ENCODE measurements at places on chromosomes 12 and 14.

- DNase-seq, result no peak
Observed at GRCh38 chr14:94174604-94175010, 485 bp downstream of the PPP4R4 start.

- DNase-seq, result no peak
Observed at GRCh38 chr14:95699412-95699811, 13.2 kb downstream of the TCL1B start.

DNA sequence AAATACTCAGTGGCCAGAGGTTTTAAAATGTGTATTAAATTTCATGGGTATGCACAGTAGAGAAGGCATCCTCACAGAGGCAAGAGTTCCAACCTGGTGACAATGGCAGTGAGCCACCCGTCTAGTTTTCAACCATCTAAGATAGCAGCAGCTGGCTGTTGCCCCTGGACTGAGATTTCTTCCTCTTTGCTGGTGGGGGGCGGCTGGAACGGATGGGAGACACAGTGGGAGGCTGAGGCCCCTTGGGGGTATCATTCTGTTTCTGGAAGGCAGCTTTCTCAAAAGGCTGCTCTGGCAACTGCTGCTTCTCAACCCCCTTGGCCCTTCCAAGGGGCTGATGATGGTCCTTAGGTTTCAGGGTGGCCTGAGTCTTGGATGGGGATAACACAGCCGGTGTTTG, 1.0 kb upstream of the IFFO1 start:
- no peak for DNase-seq

GRCh38 chr12:9868311-9868801, 798 bp downstream of the CLEC2B start:
- DNase-seq, result peak; percentile 40

GRCh38 chr14:105090493-105091053, 25.3 kb upstream of the GPR132 start:
- DNase-seq, result peak; percentile 85

DNA sequence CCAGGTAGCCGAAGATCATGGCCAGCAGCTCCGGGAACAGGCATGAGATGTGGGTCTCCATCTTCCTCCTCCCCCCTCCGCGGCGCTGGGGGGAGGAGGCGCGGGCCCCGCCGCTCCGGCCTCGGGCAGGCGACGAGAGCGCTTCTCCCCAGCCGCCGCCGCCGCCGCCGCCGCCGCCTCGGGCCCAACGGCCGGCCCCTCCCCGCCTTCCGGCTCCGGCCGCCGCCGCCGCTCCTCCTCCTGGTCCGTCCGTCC, 448 bp downstream of the FBXL14 start:
- DNase-seq, result no peak

- DNase-seq, result no peak
Observed at GRCh38 chr12:9391815-9392214, 183.6 kb upstream of the PZP start.

GRCh38 chr14:88199882-88200281, 123.2 kb downstream of the KCNK10 start:
- no peak for DNase-seq

GRCh38 chr14:100568998-100569733, 18.1 kb downstream of the BEGAIN start:
- no peak for DNase-seq

DNA sequence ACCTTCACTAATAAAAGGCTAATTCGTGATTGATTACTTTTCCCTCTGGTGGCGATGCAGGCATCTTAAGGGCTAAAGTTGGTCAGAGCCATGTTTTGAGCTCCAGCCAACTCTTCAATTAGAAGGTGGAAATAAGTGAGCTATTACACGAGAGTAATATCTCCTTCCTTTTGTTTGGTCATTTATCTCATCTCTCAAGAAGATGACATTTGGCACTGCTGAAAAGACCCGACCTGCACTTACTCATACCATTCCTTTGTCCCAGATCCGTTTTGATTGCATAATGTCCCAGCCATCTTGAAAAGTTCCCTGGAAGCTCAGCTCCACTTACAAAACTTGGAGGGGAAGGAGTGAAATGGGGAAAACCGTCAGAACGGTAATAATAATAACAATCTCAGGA, 316.2 kb downstream of the VRK1 start:
- no peak for DNase-seq

GRCh38 chr14:53032161-53032803, 81.4 kb upstream of the FERMT2 start:
- DNase-seq, result no peak

- DNase-seq, result no peak
Observed at GRCh38 chr14:54471641-54472040, 17.1 kb downstream of the GMFB start.

DNA sequence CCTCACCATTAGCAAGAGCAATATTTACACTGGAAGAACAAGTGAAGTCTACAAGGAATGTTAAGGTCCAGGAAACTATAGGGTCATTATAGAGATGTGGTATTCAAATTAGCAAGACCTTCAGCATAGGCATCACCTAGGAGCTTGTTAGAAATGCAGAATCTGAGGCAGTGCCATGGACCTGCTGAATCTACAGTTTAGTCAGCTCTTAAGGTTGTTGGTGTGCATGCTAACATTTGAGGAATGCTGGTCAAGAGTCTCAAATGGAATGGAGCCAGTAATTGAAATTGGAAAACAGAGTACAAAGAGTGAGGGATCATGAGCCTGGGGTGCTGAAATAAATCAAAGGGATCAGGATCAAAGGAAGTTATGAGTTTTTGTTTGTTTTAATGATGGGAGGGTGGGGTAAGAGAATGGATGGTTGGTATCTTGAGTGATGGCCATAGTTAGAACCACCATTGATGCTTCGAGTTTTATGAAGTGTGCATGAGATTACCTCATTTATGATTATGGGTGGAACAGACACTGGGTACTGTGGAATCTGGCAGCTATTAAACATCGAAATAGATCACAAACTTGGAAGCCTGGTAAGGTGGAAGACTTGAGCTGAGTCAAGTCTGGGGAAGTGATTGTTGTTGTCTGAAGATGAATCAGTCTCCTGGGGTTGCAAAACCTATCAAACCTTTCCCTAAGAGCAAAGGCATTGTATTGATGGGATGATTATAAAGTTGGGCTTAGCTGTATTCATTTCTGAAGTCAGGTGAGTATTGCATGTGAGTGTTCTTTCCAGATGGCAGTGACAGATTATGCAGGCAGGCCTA, 323.3 kb upstream of the E2F7 start:
- DNase-seq, result no peak

DNA sequence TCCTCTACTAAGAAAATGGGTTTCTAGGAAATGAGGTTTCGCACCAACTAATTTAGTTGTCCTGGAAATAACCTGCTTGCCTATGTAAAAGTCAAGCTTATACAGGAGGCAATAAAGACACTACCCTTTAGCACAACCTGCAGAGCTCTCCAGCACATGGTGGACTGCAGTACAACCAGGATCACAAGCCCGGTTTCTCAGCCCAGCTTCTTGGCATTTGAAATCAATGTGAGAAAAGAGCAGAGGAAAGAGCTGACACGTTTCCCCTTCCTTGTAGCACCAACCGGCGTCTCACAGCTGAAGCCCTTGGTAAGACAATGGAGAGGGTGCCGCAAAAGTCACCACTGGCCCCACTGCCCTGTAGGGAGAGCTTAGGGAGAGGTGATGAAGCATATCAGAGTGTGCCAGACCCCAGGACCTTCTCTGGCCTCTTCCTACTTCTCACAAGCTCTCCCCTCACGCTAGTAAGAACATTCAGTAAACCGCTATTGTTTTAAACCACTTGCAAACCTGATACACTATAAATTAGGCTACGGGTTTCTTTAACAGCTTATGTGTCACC, 8.6 kb downstream of the SPTLC2 start:
- no peak for DNase-seq

DNA sequence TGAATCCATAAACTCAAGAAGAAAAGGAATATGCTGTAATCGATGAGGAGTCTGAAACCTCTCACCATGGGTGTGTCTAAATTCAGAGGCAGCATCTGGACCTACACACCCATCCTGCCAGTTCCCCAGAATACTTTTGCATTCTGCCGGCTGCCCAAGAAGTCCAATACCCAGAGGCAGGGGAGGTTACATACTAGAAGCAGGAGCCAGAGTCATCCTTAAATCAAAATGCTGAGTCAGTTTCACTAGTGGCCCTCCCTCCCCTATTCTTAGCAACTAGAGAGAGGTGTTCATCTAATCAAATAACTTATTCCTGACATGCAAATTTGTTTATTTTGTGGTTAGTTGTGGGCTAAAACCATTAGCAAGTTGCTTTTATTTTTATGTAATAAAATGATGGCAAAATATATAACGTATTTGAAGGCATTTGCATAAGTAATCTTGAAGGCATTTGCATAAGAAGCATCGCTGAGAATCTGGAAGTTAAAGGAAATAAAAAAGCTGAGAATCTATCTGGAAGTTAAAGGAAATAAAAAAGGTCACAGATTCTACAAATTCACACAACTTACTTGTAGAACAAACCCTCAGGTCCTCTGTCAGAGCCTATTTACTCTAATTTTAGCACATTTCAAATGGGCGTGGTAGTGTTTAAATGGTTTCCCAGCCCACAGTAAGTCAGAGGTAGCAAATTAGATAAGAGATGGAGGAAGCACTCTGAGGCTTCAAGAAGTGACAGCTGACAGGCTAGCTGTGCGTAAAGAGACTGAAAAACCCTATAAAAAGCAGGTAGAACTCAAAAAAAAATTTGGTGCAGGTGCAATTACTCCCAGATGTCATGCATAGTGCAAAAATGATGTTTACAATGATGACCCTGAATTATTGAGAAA, 7.8 kb downstream of the BHLHE41 start:
- DNase-seq, result no peak

- DNase-seq, result no peak
Observed at GRCh38 chr14:61462566-61463193, 141.3 kb downstream of the PRKCH start.

GRCh38 chr12:99427104-99427503, 220.4 kb upstream of the GARIN6 start:
- DNase-seq, result no peak

- DNase-seq, result no peak
Observed at GRCh38 chr14:44988694-44989093, 26.7 kb downstream of the TOGARAM1 start.
